ENCODE measurements at places on chromosomes 11 and 22.

DNA sequence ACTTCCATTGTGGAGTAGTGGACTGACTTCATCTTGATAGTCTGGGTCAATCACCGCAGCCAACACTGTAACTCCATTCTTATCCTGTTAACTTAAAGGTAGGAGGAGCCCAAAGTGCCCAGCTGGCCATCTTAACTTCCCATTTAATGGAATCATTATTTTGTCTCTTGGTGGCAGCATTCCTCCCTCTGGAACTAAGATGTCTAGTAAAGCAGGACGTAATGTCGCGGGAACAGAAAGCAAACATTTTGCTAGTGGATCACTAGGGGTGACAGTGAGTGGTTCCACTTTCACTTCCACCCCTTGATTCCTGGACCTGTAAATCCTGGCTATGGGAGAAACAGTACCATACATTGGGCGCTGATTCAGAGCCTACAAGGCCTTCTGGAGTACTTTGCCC lies 71.4 kb downstream of the GAB4 start:
- no peak for DNase-seq

DNA sequence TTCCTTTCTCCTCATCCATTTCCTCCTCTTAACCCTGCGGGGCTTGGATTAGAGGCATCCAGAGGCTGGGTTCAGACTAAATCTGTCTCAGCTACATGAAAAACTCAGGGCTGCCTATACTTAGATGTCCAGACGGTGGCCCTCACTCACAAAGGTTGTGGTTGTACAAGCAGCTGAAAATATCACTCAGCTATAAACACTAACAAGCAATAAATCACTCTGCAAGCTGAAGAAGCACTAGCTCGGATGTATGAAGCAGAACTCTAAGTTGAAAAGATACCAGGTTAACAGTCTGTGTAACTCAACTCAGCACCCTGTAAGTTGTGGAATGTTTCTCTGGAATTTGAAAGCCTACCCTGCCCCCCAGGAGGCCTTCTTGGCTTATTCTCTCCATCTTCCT lies 82.9 kb downstream of the EXT2 start:
- DNase-seq = peak; percentile 59

DNA sequence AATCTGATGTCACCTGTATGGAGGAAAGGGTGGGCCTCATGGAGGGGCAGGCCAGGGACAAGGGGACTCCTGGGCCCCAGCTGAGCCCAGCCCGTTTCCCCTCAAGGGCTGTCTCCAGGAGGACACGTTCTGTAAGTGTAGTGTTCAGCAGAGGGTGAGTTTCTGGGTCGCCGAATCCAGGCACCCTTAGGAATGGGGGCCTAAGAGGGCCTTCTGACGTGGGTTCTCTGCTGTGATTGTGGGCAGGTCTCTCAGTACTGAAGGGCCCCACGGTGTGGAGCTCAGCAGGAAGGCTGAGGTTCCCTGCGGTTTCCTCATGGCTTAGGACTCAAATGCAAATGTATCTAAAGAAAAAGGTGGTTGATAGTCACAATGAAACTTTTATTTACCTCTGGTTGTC lies 6.5 kb downstream of the PTDSS2 start:
- DNase-seq = no peak

- DNase-seq = peak; percentile 82
Observed at GRCh38 chr11:19441752-19442553, 201.2 kb upstream of the E2F8 start.

GRCh38 chr11:67433536-67434394 lies 3.7 kb downstream of the PTPRCAP start:
- no peak for DNase-seq

GRCh38 chr11:82176365-82176764 lies 557.3 kb downstream of the FAM181B start:
- no peak for DNase-seq

- no peak for DNase-seq
Observed at GRCh38 chr11:108983636-108984420, 319.0 kb downstream of the DDX10 start.

DNA sequence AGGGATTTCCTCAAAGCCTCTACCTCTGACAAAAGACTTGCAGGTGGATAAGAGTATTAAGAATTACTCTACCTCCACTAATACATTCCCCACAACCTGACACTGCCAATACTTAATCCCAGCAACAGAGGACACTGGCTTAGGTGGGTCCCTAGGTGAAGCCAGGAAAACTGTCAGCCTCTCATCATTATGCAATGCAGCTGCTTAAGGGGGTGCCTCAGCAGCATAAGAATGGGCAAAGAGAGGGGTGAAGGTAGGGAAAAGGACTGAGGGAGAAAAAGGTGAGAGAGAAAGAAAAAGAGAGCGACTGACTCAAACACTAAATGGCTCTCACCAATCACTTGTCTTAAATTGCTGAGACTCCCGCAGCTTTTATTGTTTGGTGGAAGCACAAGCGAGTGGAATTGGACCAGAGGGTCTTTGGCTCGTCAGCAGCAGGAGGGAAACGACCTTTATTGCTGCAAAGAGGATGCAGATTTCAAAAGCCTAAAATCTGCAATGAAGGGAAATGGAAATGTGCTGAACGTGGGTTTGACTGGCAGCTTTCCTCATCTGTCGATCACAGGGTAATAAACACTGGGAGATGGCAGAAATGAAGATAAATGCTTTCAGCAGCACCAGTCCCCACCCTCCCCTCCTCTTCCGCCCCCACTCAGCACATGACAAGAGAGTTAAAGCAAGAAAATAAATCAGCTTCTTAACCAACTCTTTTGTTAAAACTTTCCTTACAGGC lies 64.9 kb upstream of the CHRM4 start:
- DNase-seq = no peak

DNA sequence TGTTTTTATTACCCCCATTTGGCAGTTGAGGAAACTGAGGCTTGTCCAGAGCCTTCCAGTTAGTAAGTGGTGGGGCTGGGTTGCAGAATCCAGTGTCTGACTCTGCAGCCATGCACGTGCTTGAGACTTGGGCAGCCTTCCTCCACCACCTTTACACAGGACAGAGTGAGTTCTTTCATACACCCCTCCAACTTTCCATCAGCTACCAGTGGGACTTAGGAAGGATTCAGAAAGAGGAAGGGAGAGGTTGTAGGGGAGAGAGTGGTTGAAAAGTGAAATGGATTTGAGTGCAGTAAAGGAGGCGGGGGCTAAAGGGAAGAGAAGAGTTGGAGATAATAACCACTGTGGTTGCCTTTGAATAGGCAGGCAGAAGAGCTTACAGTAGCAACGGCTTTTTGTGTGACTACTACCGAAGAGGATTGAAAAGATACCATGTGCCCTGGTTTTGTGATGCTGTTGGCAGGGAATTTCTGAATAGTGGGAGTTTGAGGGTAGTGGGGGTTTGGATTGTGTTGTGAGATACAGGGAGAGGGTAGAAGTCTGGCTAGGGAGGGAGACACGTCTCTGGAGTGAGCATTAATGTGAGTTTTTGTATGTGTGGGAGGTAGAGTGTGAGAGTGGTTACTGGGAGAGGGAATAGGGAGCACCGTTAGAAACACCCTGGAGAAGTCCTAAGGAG lies 1.7 kb downstream of the UVRAG start:
- DNase-seq = no peak

GRCh38 chr22:49446759-49447710 lies 380.6 kb downstream of the BRD1 start:
- DNase-seq = no peak

- DNase-seq = no peak
Observed at GRCh38 chr22:22578702-22579424, 19.8 kb upstream of the PRAME start.

GRCh38 chr22:39622881-39623367 lies 52.4 kb downstream of the CACNA1I start:
- DNase-seq = no peak

DNA sequence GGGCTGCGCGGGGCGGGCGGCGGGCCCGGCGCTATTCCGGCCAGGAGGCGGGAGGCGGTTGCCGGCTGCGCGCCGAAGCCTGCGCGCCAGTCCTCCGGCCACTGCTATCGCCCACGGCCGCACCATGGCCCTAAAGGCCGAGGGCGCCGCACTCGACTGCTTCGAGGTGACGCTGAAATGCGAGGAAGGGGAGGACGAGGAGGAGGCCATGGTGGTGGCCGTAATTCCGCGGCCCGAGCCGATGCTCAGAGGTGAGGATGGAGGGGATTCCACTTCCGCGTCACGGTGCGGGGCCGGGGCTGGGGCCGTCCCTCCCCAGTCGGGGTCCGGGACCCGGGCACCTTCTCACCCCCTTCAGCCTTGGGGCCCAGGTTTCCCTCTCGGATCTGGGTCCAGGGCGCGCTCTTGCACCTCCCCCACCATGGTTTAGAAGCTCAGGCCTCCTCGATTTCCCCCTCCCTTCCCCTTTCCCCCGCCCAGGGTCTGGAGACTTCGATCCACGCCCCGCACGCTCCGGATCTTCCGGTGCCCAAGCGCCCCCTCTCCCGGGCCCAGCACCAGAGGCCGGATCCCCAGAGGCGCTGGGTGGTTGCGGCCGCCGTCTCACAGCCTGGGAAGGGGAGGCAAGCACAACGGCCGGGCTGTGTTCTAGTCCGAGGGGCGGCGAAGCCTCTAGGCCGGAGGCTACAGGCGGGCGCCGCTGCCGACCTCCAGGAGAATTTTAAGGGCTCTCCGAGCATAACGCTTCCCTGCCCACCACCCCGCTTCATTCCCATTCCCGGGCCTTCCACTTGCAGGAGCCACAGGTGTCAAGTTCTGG lies 517 bp downstream of the SPINDOC start:
- no peak for DNase-seq

DNA sequence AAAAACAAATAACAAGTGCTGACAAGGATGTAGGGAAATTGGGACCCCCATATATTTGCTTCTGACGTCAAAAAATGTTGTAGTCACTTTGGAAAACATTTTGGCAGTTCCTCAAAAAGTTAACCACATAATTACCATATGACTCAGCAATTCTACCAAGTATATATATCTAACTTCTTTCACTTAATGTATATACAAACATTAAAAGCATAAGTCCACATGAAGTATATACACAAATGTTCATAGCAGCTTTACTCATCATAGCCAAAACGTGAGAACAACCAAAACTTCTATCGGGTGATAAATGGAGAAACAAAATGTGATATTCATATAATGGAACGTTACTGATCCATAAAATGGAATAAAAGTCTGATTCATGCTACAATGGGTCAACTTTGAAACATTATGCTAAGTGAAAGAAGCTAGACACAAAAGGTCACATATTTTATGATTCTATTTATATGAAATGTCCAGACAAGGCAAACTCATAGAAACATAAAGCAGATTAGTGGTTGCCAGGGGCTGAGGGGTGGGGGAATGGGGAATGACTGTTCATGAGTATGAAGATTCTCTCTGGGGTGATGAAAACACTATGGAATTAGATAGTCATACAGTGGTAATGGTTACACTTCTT lies 48.7 kb upstream of the TEAD1 start:
- peak; percentile 74 for DNase-seq

- no peak for DNase-seq
Observed at GRCh38 chr11:16793511-16793910, 55.1 kb downstream of the C11orf58 start.

- DNase-seq = peak; percentile 24
Observed at GRCh38 chr11:113730887-113731726, 25.0 kb upstream of the TMPRSS5 start.

- DNase-seq = no peak
Observed at GRCh38 chr22:36239150-36239400, 252 bp downstream of the APOL2 start.

Measured in AG04449 (cell line).